Progenitor cell of endocrine pancreas (in vitro differentiated cells): ENCODE measurements at places on chromosomes 2 and 18.
A peak's percentile ranks its signal among the peaks of the same experiment; 100 is the strongest.

GRCh38 chr2:70977605-70978205 is 725 bp upstream of the ANKRD53 start:
- DNase-seq: no peak

DNA sequence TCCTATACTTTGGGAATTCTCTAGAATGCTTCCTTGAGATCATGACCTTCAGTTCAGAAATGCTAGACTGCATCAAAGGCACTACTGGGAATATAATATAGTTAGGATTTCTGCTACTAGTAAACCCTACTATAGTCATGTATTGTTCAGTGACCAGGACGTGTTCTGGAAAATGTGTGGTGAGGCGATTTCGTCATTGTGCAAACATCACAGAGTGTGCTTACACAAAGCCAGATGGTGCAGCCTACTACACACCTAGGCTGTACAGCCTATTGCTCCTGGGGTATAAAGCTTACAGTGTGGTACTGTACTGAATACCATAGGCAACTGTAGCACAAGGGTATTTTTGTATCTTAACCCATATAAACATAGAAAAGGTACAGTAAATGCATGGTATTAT is 13.0 kb downstream of the CXCR4 start:
- DNase-seq: no peak

DNA sequence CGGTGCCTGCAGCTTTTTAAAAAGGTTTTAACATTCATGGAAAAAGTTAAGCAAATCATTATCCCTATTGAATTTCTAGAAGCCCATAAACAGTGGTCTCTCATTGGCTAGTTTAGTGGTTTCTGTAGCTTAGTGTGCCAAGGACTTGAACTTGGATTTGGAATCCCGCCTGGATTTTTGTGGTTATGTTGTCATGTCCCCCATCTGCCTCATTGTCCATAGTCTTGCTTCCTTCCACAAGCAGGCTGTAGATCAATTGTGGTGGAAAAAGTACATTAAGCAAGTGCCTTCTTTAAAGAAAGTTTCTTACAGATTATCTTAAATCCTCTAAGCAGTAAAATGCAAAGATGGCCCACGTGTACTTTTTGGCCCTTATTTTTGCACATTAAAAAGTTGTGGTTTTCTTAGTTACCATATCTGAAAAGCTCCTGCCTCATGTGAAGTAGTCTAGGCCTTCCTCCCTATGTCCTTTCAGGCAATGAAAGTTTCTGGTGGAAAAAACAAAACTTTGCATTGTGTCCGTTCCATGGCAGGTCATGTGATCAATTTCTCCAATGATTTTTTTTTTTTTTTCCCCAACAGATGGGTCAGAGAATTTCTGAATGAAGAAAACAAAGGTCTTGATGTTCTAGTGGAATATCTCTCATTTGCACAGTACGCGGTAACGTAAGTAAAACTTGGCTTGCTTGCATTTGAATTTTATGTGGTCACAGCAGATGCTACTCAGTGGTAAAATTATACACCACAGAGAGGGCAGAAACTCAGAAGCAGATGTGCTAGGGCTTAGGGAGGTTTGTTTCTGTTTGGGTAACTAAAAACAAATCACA is 158.9 kb downstream of the PRPF40A start:
- DNase-seq: no peak

DNA sequence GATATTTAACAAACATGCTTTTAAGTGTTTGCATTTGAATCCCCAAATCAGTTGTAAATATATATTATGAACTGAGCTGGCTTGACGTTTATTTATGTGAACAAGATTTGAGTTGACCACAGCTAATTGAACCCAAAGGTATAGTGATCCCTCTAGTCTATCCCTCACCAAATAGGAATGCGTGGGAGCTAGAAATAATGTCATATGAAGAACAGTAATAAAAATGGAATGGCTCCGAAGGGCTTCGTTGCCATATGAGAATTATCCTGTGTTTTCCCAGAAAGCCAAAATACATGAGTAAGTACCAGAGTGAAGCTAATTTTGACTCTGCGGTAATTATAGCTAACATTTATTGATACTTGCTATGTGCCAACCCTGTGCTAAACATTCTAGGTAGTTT is 142.7 kb downstream of the ADCYAP1 start:
- DNase-seq: no peak

GRCh38 chr2:169662744-169663143 is 31.5 kb downstream of the CFAP210 start:
- no peak for DNase-seq

- no peak for DNase-seq
Measured at GRCh38 chr2:240247868-240248720, 107.6 kb upstream of the OTOS start.

GRCh38 chr2:151083856-151084795 is 177.5 kb downstream of the RBM43 start:
- DNase-seq: no peak

DNA sequence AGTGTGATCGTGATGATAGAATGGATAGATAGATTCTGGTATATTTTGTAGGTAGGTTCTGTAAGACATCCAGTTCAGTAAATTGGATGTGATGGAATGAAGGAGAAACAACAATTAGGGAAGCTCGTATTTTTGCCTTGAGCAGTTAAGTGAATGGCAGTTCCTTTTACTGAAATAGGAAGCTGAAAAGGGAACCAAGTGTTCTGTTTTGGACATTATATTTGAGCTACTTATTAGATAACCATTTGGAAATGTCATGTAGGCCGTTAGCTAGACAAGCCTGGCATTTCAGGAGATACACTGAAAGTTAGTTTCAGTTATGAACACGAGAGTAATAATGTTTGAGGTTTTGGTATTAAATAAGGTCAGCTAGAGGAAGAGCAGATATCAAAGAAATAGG is 41.5 kb downstream of the MARCHF7 start:
- no peak for DNase-seq

DNA sequence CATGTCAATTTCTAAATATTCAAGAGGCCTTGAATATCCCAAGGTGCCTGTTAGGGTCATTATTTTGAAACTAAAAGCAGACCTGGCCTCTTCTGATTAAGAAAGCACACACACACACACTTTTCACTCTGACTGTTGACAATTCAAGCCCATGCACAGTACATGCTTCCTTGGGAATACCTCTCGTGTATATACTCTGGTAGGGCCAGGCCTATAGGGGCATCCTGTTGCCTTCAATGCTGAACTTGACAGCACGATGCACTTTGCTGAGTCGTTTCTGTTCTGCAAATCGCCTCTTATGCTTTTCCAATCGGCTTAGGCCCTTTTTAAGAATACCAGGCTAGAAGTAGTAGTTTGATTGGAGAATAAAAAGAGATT is 40.6 kb downstream of the IWS1 start:
- DNase-seq: no peak

GRCh38 chr2:163878718-163879117 is 142.9 kb upstream of the FIGN start:
- no peak for DNase-seq

DNA sequence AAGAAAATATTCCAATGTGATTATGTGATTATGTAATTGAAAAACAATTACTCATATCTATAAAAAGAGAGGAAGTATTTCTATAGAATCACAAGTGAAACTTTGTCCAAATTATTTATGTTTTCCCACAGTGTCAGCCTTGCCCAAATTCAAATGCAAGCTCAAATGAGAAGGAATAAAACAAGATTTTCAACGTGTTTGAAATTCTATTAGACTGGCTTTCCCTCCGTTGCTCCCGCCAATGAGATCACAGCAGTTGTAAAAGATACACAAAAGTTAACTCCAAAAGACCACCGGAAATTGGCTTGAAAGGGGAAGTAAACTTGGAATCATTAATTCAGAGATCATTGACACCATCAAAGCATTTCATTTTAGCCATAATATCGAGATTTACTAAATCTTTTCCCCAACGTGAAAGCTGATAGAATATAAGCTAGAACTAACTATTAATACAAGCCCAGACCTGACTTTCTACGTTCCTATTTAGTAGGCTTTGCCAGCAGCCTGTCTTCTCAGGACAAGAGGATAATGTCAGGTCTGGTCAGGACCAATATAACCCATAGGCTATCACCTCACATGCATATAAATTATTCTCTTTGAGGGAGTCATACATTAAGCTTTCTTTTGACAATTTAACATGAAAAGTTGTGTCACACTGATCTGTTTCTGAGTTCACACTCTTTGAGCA is 222.6 kb upstream of the CHAC2 start:
- DNase-seq: no peak

GRCh38 chr2:201114846-201115245 is 1.1 kb upstream of the CFLAR start:
- no peak for DNase-seq

- DNase-seq: no peak
Measured at GRCh38 chr18:58532298-58532697, 96.6 kb downstream of the ALPK2 start.

DNA sequence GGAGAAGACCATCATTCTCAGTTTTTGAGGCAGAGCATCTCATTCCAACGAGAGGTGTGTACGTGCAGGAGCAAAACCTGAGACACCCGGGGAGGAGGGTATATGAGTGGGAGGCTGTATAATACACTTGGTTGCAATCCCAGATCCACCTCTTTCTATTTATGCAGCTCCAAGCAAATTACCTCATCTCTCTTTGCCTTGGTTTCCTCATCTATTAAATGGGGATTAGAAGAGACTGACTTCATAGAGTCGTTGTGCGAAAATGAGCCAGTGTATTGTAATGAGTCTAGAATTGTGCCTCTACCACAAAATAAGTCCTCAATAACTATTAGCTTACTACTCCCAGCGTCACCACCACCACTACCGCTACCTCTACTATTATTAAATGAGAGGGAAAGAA is 40.1 kb downstream of the TGOLN2 start:
- no peak for DNase-seq

- DNase-seq: peak; percentile 49
Measured at GRCh38 chr2:43224131-43224570, 2.3 kb downstream of the ZFP36L2 start.

DNA sequence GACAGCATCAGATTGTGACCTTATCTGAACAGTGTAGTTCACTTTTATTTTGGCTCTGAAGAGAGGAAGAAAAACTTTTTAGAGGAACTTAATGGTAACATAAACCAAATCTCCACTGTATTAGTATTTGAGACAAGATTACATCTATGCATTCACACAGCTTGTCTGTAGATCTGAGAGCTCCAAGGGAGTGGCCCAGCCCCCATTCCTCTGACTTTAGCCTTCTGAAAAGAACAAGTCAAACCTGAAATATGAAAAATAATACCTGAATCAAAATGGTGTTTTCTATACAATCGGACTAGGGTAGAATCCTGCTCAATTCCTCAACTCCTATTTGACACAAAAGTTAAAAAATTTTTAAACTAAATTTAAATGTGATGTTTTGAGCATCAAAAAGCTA is 23.1 kb downstream of the STARD7 start:
- DNase-seq: no peak

GRCh38 chr2:160876765-160877164 is 283.5 kb upstream of the TANK start:
- no peak for DNase-seq

DNA sequence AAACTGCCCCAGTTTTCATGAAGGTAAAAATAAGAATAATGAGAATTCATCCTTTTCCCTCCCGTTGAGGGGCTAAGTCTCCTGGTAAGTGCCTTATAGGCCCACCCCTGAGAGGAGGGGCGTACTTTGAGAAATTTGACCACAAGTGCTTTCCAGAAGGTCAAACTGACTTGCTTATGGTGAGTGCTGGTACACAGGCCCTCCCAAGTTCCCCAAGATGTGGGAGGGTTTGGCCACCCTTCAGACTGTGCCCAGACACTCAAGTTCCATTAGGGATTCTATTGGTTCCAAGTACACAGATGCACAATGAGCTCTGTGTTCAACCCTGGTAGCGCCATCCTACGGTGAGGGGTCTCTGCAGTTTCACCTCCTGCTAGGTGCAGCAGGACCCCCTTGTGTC is 205.1 kb downstream of the CTIF start:
- DNase-seq: no peak

DNA sequence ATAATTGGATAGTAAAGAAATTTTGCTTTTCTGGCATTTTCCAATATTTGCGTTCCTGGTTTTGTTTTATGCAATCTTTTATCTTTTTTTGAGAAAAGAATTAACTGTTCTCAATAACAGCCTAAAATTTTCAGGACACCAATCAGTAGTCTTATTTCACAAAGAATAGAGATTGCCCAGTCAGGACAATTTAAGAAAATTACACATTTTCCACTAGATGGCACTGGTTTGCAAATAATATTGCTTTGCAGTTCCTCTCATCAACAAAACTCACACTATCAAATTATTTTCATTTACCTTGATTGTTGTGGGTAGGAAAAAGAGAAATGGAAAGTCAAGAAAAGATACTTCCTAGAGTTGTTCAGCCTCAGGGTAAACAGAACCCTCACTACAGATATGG is 2.4 kb upstream of the RBM45 start:
- no peak for DNase-seq

DNA sequence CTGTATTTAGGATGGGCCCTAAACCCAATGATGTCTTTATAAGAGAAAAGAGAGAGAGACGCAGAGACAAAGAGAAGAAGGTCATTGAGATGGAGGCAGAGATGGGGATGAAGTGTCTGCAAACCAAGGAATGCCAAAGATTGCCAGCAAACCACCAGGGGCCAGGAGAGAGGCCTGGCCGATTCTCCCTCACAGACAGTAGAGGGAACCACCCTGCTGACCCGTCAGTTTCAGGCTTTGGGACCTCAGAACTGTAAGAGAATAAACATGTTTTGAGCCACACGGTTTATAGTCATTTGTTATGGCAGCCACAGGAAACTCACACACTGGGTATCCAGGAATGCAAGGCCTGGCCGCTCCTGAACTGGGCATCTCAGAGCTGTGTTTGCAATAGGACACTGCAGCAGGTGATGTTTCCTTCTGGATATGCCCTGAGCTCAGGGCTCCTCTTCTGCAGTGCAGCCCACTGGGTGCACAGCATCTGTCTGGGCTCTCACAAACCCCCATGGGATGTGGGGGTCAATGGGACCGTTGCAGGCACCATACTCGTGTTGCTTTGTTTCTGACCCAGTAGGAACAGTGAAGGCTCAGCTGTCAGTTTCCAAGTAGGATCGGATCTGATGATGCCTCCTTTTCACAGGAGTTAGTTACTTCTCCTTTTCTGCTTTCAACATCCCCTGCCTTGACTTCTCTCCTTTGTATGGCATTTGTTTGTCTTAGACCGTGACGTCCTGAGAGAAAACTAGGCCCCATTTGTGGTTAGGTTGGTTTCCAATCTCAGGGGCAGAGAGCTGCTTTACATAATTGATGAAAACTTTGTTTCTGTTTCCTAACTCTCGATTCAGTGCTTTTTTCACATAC is 20.8 kb downstream of the PTPN18 start:
- DNase-seq: no peak
